Stromal cell of bone marrow (primary cell): ENCODE measurements at places on chromosomes 13 and 19.

DNA sequence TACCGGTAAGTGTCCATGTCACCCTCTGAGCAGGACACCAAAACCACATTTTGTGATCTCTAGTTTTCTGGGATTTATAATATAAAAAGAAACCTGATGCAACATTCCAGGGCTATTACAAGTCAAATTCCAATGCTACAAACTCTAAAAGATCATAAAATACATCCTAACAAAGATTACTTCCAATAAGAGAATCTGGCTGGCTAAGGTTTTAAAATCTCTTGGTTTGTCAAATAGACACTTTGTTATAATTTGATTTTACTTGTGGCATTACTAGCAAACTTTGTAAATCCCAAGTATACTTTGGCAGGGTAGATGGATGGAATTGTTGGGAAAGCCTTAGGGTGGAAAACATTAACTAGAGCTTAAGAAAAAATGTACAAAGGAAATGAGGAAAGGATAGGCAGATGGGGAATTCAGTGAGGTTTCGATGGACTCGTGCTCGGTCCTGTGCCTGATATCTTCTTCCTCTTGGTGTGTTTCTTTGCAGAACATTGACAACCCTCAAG is 74.0 kb upstream of the POMP start:
- DNase-seq = peak; percentile 11

DNA sequence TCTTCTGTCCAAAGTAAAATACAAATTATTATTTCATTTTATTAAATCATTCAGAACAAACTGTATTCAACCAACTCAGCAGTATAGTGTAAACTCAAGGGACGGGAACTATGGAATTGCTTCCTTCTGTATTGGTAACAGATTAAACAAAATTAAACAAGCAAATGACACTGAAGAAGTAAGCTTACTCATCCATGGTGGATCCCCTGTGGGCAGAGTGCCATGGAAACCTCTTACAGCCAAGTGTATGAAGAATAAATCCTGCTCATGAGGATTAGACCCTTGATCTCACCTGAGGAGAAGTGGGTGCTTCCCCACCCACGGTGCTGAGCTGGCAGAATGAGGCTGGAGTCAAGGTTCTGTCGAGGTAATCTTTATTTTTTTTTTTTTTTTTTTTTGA is 18.0 kb upstream of the RFXAP start:
- no peak for DNase-seq

GRCh38 chr13:110580800-110581199 is 19.3 kb upstream of the RAB20 start:
- no peak for DNase-seq

DNA sequence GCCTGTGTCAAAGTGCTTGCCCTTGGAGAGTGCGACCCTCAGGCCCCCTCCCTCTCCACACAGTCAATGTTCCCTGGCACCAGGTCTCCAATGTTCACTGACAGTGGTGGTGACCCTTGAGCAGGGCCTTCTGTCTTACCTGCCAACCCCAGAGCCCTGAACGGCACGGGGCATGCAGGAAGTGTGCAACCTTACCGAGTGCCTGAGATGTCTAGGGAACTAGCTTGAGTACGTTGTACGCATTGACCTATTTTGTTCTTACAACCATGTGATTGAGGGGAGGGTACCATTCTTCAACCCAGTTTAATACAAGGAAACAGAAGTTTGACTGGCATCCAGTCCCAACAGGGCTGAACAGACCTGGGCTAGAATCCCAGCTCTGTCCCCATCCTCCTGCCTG is 13.2 kb downstream of the MAG start:
- no peak for DNase-seq

DNA sequence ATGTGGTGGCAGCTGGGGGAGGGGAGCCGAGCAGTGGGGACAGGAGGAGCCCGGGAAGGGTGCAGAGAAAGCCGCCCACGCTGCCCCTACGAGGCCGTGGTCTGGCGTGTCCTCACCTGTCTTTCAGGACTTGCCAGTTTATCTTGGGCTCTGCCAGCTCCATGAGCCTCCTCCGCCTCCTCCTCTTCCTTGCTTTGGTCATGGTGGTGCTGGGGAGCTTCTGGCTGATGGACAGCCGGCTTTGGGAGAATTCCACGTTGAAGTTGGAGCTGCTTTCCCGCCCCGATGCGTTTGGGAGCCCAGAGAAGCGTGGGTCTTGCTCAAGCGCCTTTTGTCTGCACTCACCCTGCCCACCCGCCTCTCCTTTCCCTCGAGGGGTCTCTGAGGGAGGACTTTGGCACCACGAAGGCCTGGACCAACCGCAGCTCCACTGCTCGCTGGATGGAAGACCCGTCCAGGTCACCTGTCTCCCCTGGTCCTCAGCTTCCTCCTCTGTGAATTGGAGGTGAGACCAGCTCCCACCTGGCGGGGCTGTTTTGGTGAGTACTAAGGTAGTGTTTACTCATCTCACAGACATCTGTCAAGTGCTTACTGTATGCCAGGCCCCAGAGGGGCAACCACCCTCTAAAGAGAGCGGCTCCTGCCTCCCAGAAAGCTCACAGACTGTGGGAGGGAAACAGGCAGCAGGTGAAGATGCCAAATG is 29.7 kb upstream of the MIER2 start:
- DNase-seq = no peak

DNA sequence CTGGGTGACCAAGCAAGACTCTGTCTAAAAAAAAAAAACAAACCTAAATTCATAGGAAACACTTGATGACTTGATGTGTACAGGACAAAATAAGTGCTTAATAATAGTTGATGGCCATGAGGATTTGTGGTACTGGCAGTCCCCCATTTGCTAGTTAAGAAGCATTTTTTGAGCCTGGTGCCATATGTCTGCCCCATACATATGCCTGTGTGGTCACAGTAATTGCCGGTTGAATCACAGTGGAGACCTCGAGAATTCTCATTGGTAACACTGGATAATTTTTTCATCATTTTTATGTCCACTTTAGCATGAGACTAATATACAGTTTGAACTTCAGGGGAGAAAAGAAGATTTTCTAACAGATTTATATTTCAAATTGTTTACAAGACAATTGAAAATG is 79.2 kb downstream of the LRCH1 start:
- DNase-seq = no peak

DNA sequence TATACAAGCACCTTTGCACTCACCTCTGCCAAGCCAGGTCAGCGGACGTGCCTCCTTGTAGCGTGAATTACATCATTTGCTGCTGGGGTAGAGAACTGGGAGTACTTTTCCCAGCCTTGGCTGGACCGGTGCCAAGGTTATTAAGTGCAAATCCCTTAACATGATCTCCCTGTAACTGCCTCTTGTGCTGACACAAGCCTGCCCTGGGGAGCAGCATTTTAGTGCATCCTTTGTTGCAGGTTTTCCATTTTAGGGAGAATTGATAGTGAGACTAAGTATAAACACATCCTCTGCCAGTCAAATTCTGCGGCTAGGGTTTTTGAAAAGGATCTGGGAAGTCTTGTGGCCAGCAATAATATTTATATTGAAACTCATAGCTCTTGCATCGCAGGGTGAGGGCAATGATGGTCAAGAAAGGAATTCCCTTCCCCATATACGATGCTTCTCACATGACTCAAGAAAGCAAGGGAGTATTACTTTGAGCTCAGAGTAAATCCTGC is 32.7 kb upstream of the DCLK1 start:
- peak; percentile 96 for DNase-seq

DNA sequence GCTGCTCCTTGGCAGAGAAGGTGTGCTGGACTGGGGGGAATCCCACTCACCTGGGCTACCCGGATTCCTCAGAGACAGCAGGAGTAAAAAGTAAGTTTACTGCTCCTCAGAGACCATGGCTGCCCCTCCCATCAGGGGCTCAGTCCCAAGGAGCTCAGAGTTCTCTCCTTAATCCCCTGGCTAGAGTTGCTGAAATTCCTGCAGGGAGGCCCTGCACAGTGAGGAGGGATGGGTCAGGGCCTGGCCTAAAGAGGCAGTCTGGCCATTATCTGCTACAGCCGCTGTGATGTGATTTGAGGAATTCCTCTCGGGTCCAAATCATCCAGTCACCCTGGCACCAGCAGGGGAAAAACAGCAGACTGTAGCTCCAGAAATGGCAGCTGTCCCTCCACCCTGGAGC is 502.5 kb downstream of the PCDH17 start:
- no peak for DNase-seq

GRCh38 chr19:19711306-19711933 is 21.5 kb downstream of the ZNF14 start:
- no peak for DNase-seq

DNA sequence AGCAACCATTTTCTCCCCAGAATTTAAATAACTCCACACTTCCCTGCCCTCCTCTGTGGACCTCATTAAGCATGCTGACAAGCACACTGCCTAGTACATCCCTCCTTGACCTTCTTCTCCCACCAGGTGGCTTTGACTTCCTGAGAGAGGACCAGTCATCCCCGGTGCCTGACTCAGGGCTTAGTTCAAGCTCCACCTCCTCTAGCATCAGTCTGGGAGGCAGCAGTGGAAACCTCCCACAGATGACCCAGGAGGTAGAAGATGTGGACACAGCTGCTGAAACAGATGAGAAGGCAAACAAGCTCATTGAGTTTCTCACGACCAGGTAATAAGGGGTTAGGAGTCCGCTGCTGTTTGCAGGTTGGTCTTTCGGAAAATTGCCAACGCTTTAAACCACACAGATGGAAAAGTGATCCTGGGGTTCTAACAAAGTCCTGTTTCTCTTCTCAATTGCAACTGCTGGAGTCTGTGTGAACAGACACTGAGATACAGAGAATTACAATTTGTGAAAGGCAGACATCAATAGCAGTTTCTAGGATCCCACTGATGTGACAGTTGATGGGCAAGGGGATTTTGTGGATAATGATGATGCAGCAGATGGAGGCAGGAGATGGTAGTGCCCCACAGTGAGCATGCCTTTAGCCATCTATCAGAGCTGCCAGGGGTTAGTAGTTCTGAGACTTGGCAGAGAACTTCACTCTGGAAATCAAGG is 86.7 kb downstream of the ZAR1L start:
- DNase-seq = no peak

DNA sequence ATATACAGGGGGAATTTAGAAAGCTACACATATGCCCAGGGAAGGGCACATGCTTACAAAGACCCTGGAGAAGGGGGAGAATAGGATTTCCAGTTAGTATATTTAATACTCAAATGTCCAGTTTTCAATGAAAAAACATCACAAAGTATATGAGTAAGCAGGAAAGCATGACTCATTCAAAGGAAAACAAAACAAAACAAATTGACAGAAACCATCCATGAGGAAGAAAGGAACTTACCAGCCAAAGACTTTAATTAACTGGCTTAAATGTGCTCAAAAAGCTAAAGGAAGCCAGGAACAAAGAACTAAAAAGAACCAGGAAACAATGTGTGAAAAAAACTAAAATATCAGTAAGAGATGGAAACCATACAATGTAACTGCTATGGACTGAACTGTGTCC is 716.2 kb upstream of the ARGLU1 start:
- no peak for DNase-seq

DNA sequence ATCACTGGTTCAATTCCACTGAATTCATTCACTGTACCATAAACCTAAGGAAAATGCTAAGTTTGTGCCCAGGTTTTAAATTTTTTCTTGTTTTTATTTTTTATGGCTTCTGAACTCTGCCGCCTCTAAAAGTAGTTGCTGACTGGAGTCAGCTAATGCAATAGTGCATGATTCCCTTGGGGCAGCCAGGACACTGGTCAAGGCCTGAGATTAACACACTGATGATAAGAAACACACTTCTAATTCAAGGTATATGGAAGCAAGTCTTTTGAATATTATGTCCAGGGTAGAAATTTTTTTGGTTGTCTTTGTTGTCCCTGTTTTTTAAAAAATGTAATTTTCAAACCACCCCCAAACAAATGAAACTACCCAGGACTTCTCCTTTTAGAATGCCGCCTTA is 72.2 kb downstream of the CDADC1 start:
- no peak for DNase-seq

DNA sequence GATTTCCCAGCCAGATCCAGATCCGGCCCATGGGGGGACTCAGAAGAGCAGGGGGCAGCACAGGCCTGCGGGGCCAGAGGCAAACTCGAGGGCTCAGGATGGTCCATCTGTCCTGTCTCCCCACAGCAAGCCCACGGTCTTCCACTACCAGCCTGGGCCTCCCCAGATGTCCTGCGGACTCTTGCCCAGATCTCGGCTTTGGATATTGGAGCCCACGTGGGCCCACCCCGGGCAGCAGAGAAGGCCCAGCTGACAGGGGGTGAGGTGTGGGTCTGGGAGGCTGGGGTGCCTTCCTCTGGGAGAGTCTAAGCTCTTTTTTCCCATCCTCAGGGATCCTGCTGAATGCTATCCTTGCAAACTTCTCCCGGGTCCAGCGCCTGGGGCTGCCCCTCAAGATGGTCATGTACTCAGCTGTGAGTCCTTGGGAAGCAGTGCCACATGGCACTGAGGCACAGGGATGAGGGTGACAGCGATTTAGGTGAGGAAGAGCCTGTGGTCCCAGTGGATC is 3.4 kb downstream of the ACP4 start:
- DNase-seq = no peak

GRCh38 chr19:34504809-34505291 is 23.3 kb downstream of the WTIP start:
- no peak for DNase-seq

GRCh38 chr13:50261130-50261901 is 246.1 kb downstream of the KCNRG start:
- DNase-seq = no peak

GRCh38 chr13:94860981-94861407 is 148.6 kb upstream of the SOX21 start:
- DNase-seq = no peak

DNA sequence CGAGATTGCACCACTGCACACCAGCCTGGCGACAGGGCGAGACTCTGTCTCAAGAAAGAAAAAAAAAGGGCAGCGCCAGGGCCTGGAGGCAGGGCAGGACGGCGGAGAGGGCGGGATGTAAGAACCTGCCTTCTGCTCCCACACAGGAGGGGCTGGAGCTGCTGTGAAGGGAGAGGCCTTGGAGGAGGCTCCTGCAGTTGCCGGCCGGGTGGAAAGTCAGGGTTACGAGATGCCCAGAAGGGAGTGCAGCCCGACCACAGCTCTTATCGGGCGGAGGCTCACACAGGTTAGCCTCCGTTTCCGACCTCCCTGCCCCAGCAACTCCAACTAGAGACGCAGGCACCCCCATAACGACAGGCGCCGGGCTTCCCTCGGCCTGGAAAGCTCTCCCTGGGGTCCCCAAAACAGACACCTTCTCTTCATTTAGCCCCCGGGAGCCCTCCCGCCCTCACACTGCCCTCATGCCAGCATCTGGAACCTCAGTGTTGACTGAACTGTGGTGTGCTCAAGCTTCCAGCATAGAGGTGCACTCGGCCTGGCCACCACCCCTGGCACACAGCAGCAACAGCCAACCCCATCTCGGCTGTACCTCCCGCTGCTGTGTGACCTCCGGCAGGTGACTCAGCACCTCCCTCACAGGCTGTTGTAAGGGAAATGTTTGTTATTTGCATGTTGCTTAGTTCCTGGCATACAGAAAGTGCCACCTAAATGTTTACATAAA is 1.4 kb downstream of the PLPP2 start:
- DNase-seq = no peak

DNA sequence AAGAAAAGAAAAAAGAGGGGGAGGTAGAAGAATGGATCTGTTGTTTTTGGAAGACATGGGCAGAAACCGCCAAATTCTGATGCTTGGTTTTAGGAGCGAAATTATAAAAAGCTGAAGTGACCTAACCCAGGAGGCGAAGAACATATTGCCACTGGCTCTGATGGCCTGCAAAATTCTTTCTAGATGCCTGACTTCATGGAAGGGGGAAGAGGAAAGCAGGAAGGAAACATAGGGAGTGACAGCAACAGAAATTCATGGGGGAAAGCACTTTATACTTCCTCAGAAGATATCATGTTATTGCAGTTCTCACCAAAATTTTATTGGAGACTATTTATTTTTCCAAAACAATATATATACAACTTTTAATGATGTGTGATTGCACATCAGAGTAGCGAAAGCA is 213.5 kb downstream of the DLEU7 start:
- DNase-seq = no peak

GRCh38 chr19:41997121-41997850 is 3.3 kb upstream of the ATP1A3 start:
- no peak for DNase-seq
